ENCODE measurements at places on chromosomes 11 and 22. TPM values are rescaled to one million over a fixed set of nuclear protein-coding genes. Genes with fewer than 3 reads are reported as not detected.
A peak's percentile ranks its signal among the peaks of the same experiment; 100 is the strongest.

PRRG4 gene
- total RNA-seq, result 2.1 TPM

DNA sequence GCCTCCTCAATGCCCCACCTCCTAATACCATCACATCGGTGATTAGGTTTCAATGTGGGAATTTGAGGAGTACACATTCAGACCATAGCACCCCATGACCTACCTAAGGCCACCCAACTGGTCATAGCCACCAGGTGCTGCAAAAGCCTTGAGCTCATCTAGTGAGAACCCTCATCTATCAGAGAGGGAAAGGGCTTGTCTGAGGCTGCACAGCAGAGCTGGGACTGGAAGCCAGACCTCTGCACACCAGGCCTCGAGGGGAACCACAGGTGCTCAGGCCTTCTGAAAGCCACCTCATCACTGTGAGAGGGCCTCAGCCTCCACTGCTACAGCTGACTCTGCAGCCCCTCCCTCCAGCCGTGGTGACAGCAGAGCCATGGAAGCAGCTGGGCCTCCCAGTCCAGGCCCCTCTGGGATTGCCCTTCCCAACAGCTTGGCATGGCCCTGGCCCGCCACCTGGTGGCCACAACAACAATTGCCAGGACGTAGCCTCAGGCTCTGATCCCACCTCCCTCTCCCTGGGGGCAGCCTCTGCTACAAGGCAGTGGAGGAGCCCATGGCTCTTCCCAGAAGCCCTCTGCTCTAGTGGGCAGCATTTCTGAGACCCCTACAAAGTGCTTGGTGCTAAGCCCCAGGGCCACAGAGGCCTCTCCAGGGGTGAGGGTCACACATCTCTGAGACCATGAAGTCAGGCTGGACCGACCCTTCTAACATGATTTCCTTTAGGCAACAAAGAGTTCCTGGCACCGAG is 41.0 kb upstream of the PRDM11 start:
- peak; percentile 91 for DNase-seq

GRM5 gene
- total RNA-seq, result 0.45 TPM

LMNTD2 gene
- 1.0 TPM for total RNA-seq

DNA sequence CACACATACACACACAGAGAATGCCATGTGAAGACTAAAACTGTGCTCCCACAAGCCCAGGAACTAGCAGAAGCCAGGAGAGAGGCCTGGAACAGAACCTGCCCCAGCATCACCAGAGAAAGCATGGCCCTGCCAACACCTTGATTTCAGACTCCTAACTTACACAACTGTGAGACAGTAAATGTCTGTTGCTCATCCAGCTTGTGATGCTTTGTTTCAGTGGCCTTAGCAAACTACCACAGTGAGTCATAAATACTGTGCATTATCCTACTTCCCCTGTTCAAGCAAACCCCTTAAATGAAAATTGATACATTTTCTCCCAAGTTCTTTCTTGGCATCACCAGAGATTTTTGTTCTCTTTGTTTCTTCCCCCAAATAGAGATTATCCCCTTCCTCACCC is 1539.4 kb upstream of the TENM4 start:
- no peak for DNase-seq

OR5B21 gene
- not detected for total RNA-seq

GRCh38 chr11:45928535-45929215 is 6.2 kb downstream of the LARGE2 start:
- DNase-seq, result no peak

Data from right cardiac atrium (tissue), 5 donors.